ENCODE measurements at places on chromosomes 2 and 18.

DNA sequence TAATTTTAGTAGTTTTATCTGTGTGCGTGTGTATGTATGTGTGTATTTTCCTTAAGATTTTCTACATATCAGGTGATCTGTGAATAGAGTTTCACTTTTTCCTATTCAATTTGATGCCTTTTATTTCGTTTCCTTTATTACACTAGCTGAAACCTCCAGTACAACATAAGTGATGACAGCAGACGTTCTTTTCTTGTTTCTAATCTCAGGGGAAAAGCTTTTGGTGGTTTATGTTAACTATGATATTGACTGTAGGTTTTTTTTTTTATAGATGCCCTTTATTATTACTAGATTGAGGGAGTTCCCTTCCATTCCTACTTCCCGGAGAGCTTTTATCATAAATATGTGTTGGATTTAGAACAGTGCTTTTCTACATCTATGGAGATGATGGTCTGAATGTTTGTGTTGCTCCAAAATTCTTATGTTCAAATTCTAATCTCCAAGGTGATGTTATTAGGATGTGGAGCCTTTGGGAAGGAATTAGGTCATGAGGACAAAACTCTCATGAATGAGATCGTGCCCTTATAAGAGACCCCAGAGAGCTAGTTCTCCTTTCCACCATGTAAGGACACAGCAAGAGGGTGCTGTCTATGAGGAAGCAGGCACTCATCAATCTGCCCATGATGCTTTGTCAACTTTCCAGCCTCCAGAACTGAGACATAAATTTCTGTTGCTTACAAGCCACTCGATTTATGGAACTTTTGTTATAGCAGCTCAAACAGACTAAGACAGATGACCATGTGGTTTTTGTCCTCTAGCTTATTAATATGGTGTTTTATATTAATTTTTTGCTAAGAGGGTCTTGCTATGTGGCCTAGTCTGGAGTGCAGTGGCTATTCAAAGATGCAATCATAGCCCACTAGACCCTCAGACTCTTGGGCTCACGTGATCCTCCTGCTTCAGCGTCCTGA is 5.9 kb upstream of the RHBDD1 start:
- DNase-seq = no peak

GRCh38 chr18:21669736-21670285 is 34.8 kb downstream of the ABHD3 start:
- DNase-seq = no peak

- no peak for DNase-seq
Observed at GRCh38 chr2:102083393-102083703, 59.2 kb upstream of the IL1R1 start.

DNA sequence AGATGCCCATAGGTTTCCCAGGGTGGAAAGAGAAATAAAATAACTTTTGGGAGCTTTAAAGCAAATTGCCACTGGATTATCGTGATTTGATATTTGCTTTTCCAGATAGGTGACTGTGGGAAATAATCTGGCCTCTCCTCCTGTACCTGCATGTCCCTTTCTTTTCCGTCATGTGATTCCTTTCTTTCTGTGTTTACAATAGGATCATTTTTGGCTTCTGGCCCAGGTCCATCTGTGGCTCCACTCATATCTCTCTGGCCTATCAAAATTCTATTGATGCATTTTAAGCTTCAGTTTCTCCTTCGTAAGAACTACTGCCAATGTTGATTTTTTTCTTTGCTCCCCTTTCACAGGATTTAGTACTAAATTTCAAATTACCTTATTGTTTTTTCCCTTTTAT is 153.6 kb downstream of the CCDC85A start:
- DNase-seq = no peak

DNA sequence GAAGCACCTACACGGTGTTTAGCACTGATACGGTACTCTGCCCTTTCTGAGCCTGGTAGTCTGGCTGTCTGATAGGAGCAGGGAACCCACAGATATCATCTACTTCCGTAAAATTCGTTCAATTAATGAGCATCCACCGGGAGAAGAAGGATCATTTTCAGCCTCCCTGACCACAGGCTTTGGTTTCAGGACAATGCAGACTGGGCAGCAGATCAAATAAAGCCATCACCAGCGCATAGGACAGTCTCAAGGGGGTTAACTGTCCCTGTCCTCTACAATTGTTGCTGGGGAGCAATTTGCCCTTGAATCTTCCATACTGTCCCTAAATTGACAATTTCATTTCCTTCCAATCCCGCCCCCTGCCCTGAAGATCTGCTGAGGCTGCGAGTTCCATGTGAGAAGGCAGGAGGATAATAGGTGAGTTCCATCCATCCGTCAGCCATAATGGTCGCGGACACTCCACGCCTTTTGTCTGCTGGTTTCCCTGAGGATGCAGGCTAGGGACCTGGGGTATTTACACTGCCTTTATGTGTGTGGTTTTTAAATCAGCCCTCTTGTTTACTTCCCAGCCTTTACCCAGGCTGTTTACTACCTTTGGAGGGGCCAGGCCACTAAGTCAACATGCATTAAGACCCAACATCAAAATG is 110.0 kb downstream of the MYCN start:
- DNase-seq = no peak

DNA sequence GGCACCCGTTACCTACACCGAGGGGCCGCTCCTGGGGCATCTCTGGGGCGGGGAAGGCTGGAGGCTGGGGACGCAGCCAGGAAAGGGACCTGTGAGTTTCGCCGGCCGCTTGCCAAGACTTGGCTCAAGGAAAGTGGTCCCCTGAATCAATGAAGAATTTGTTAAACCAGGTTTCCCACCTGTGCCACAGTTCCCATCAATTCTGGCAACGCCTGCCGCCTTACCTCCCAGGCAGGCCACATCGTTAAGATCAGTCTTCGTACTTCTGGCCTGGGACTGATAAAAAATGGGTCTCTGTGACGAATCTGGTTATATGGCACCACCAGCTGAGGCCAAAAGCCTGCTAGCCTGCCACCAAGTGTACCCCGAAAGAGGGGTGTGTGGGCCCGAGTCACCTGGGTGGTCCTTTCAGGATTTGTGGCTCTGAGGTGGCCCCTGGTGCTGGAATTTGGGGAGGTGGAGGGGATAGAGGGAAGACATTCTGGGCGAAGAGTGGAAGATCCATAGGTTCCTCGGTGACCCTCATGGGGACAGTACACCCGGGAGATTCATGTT is 789 bp upstream of the TGFA start:
- no peak for DNase-seq

GRCh38 chr2:135863233-135863632 is 13.0 kb downstream of the MCM6 start:
- DNase-seq = no peak

DNA sequence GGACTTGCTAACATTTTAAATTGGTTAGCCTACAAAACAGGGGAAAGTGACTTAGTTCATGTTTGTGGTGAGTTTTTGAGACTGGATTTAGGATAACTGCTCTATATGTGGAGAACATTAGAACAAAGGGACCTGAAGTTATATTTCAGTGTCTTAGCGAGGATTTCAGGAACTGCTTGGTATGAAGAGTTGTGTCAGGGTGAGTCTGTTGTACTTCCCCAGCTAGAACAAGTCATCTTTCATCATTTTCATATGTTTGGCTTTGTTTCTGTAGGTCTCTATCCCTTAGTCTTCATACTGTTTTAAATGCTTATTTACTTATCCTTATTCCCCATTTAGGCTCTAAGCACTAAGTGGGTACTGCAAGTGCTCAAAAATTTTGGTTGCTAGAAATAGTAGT is 41.9 kb downstream of the KCMF1 start:
- no peak for DNase-seq

DNA sequence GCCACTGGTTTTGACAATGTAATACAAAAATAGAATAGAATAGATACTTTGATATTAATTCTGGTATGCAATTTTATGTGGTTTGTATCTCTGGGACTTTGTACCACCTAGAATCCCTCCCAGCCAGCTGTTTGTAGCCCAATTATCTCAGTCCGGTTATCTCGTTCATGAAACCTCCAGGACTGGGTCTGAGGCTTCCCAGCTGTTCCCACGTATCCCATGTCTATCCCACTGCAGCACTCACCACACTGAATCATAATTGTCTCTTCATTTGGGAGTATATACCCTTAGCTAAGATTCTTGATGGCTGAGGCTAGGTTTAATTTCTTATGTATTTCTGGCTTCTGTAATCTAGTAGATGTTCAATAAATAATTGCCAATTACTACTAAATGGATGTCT is 104.4 kb upstream of the MAPRE2 start:
- no peak for DNase-seq

Data from tibial nerve (tissue), 4 donors.